ENCODE measurements at places on chromosomes 4 and X.
A peak's percentile ranks its signal among the peaks of the same experiment; 100 is the strongest.

GRCh38 chrX:40169193-40170101 lies 71.7 kb upstream of the BCOR start:
- no peak for DNase-seq

- no peak for DNase-seq
Measured at GRCh38 chr4:1172971-1173757, 781 bp upstream of the SPON2 start.

GRCh38 chr4:182303847-182304246 lies 60.6 kb downstream of the TENM3 start:
- DNase-seq, result no peak

GRCh38 chr4:2472187-2472586 lies 3.3 kb downstream of the RNF4 start:
- DNase-seq, result no peak

- peak; percentile 15 for DNase-seq
Measured at GRCh38 chr4:149980941-149981340, 97.3 kb upstream of the DCLK2 start.

All from stimulated activated CD4-positive, alpha-beta T cell treated with anti-CD3 and anti-CD28 coated beads, Interleukin-1b, Interleukin-23, amount 100 ng/mL, for 24 hours (primary cell).